Activated B cell treated with CpG ODN at 0.5 μM for 24 hours (primary cell): ENCODE measurements at places on chromosomes 2 and 18. TPM values are rescaled to one million over a fixed set of nuclear protein-coding genes. Genes with fewer than 3 reads are reported as not detected.

DNA sequence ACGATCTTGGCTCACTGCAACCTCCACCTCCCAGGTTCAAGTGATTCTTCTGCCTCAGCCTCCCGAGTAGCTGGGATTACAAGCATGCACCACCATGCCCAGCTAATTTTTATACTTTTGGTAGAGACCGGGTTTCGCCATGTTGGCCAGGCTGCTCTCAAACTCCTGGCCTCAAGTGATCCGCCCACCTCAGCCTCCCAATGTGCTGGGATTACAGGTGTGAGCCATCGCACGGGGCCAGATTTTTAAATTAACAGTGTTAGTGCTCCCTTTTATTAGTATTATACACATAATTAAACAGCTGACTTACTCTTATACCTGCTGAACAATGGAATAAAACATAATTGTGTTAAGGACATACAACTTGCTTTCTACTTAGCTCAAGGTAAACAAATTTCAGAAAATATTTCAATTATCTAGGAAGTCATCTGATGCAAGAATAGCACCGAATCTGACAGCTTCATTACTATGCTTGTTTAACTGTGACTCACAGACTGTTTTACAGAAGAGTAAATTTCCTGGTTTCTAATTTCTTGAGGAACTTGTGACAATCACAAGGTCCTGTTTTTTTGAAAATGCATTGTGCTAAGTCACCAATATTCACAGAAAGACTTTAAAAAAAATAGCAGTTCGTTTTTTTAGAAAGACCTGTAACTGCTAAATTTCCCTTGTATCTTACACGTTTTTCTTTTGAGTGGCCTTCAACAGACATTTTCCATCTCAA lies 51.2 kb downstream of the SPIRE1 start:
- H3K36me3 ChIP-seq = no peaks in the 10 kb centered on the region
- no peak for DNase-seq
- H3K4me3 ChIP-seq = no peak overlapping the region
- no peaks in the 10 kb centered on the region for H3K27me3 ChIP-seq

DNA sequence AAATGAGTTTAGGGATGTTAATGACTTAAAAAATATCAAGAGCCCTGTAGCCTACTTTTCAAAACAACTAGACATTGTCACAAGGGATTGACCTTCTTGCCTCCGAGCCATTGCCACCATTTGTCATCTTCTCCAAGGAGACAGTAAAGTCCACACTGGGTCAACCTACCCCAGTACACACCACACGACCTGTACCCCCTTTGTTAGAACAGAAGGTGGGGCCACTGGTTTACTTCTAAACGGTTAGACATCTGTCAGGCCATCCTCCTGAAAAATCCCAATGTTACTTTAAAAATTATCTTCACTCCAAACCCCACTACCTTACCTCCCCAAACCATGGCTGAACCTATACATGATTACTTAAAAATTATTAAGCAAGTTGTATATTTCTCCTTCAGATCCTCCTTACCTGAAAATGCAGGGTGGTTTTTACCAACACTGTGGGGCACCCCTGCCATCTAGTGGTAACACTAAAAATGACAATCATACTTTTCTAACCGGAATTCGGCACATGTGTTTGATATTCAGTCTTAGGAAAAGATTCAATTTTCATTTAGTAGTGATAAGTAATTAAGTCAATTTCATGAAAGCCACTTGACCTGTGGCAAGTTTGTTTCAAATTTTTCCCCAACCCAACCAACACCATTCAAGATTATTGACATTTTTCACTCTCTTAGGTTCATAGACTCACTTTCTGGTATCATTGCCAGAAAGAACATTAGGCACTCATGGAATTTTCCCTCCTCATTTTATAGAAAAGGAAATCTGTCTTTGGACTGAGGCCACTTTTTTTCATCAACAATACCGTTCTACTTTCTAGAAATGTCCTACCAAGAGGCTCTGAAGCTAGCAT lies 265.3 kb upstream of the PKDCC start:
- H3K4me1 ChIP-seq = no peaks in the 10 kb centered on the region
- H3K27me3 ChIP-seq = peaks cover 12% of the 10 kb centered on the region
- no peak overlapping the region for H3K4me3 ChIP-seq
- no peak for DNase-seq

- H3K27me3 ChIP-seq = peaks cover 9% of the 10 kb centered on the region
- H3K4me1 ChIP-seq = no peaks in the 10 kb centered on the region
Observed at GRCh38 chr2:196453613-196454047, 185.9 kb upstream of the CCDC150 start.

Gene CDH2
- total RNA-seq = not detected in 2 replicates

- H3K36me3 ChIP-seq = no peaks in the 10 kb centered on the region
- no peak overlapping the region for H3K4me3 ChIP-seq
- H3K27ac ChIP-seq = no peak overlapping the region
- no peaks in the 10 kb centered on the region for H3K4me1 ChIP-seq
Observed at GRCh38 chr2:52668724-52669123, 1098.9 kb upstream of the CHAC2 start.

Gene PLCD4
- total RNA-seq = 0.64 and 1.0 TPM in 2 replicates

Gene MYL12B
- total RNA-seq = 185 and 198 TPM in 2 replicates

GRCh38 chr2:184261818-184262217 lies 336.5 kb upstream of the ZNF804A start:
- H3K27me3 ChIP-seq = no peaks in the 10 kb centered on the region
- no peak for DNase-seq
- no peak overlapping the region for H3K27ac ChIP-seq
- no peaks in the 10 kb centered on the region for H3K4me1 ChIP-seq
- no peaks in the 10 kb centered on the region for H3K36me3 ChIP-seq

Gene CTNNA2
- not detected in 2 replicates for total RNA-seq

Gene NAT8
- not detected in 2 replicates for total RNA-seq

DNA sequence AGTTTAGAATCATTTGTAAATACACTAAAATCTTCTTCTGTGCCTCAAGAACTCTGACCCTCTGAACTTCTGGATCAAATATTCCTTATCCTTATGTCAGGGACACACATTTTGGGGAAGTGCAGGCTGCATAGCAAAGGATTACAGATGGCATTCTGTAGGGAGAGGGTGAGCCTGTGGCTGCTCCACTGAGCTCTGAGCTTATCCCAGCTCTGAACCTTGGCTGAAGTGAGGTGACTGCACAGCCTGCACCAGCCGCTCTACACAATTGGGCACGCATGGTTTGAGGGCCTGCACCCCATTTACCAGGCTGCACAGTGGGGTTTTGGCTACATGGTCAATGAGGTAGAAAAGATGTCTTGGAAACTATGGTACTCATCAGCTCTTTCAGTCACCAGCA lies 251.6 kb downstream of the GALR1 start:
- no peaks in the 10 kb centered on the region for H3K4me1 ChIP-seq
- H3K27me3 ChIP-seq = no peaks in the 10 kb centered on the region
- H3K27ac ChIP-seq = no peak overlapping the region
- DNase-seq = no peak

DNA sequence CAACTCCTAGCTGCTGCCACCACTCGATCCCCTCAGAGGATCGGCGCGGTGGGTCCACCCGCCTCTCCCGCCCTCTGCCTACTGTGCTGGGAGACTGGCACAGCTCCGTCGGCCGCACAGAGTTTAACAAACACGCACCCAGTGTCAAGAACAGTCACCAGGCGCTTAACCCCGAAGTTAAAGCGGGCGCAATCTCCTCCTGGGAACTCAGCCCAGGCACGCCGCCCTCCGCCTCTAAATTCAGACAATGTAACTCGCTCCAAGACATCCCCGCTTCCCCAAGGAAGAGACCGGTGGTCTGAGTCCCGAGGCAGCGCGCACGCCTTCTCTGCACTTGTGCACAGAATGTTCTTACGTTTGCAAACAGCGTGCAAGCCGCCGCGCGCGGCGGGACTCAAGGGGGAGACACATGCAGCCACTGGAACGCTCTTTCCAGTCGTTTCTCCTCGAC lies 533 bp downstream of the CXCR4 start:
- DNase-seq = peak; percentile 58
- peak overlapping the region; percentile 97 for H3K27ac ChIP-seq
- no peaks in the 10 kb centered on the region for H3K27me3 ChIP-seq
- H3K36me3 ChIP-seq = peaks cover 58% of the 10 kb centered on the region
- peak overlapping the region; percentile 96 for H3K4me3 ChIP-seq

Gene C2orf72
- total RNA-seq = not detected in 2 replicates

Gene NOP58
- 141 and 153 TPM in 2 replicates for total RNA-seq

Gene ACMSD
- total RNA-seq = not detected in 2 replicates

DNA sequence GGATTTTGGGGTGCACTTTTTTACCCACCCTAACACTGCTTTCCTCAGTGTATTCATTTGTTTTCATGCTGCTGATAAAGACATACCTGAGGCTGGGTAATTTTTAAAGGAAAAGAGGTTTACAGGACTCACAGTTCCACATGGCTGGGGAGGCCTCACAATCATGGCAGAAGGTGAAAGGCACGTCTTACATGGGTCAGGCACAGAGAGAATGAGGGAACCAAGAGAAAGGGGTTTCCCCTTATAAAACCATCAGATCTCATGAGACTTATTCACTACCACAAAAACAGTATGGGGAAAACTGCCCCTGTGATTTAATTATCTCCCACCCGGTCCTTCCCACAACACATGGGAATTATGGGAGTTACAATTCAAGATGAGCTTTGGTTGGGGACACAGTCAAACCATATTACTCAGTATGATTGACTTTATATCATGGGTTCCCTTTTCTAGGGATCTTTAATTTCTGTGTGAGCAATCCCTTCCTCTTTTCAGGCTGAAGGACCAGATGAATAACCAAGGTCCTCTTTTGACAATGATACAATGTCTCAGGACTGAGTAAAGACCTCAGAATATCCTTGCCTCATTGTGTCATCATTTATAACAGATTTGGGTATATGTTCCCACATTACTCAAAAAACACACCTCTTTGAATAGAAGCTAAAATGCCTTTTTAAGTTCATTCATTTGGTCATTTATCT lies 100.1 kb upstream of the TRIB2 start:
- H3K27ac ChIP-seq = peak overlapping the region; percentile 41
- H3K4me1 ChIP-seq = peaks cover 51% of the 10 kb centered on the region
- DNase-seq = no peak
- H3K4me3 ChIP-seq = peak overlapping the region; percentile 50

DNA sequence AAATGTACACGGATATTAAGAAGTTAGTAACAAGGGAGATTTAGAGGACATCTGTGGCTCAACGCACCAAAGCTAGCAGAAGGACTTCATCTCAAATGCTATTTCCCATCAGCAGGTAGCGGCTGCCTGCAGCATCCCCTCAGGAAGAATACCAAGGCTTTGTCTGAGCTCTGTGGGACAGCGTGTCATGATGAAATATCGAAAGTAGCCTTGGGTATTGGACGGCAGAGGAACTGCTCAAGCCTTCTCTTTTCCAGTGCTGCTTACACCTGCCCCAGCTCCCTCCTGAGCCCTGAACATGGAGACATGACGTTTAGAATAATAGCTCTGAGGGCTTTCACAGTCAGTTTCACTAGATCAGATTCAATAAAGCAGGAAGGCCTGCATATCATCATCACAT lies 241.6 kb downstream of the SUCLG1 start:
- no peak overlapping the region for H3K4me3 ChIP-seq
- no peak for DNase-seq
- H3K27ac ChIP-seq = no peak overlapping the region

DNA sequence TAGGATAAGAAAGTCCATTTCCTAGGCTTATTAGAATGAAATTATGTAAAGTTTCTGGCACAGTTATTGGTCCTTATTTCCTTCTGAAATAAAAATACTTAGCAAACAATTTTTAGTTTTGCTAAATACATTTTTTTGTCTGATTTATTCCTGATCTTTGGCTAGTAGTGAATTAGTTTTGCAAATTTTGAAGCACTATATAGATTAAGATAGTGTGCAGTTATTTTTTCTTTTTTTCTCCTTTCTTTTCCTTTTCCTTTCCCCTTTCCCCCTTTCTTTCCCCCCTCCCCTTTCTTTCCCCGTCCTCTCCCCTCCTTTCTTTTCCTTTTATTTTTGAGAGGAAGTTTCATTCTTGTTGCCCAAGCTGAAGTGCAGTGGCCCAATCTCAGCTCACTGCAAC lies 59.7 kb downstream of the BIRC6 start:
- DNase-seq = no peak
- no peak overlapping the region for H3K27ac ChIP-seq
- no peak overlapping the region for H3K4me3 ChIP-seq
- H3K27me3 ChIP-seq = no peaks in the 10 kb centered on the region
- peaks cover 1% of the 10 kb centered on the region for H3K4me1 ChIP-seq
- H3K36me3 ChIP-seq = peaks cover 56% of the 10 kb centered on the region

DNA sequence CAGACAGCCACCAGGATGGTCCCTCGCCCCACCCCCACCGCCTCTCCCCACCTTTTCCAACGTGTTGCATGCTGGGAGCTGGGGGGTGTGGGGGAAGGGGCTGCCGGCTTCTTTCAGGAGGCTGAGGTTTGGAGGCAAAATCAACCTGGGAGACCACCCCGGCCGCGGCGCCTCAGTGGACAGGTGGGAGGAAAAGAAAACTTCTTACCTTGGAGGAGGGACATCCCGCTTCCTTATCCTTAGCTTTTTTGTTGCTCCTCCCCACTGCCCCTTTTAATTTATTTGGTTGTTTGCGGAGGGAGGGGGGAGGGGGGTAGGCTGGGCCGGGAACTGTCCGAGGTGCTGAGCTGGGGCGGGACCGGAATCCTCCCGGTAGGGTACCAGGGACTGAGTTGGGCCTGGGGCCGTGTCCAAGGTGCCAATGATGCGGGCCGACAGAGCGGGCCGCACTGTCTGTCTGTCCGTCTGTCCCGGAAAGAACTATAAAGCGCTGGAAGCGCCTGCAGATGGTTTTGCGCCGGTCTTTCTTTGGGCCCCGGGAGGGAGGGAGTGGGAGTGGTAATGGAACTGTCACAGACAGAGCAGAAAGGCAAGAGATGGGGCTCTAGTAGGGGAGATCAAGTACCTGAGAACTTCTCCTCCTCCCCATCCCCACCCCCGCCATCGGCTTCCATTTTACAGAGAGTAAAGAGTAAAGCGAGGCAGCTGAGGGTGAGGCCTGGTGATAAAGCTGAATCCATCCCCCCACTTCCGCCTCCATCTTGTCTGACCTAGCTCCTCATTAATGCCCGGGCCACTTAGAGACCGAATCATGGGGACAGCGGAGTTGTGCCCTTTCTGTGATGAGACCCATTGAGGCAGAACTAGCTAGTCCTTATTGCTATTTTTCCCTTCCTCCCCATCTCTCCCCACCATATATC lies 2.4 kb downstream of the CDK5R2 start:
- H3K27me3 ChIP-seq = peaks cover 66% of the 10 kb centered on the region
- no peak overlapping the region for H3K4me3 ChIP-seq
- no peak for DNase-seq
- H3K4me1 ChIP-seq = peaks cover 15% of the 10 kb centered on the region

DNA sequence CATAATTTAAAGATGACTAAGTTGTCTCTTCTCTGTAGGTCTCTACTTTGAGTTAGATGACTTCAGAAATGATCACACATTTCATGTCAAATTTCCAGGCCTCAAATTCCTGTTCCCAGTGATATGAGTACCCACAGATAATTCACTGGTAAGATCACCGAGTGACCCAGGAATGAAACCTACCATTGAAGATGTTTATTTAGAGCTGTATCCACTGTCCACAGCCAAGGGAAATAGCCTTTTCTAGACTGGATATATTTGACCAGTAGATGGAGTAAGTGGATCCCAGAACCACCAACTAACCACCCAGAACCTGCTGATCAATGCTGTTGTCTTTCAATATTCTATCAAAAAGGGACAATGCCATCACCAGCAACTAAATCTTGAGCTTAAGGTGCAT lies 238.8 kb downstream of the SLC8A1 start:
- no peaks in the 10 kb centered on the region for H3K36me3 ChIP-seq
- no peak overlapping the region for H3K4me3 ChIP-seq
- DNase-seq = no peak
- H3K27ac ChIP-seq = no peak overlapping the region
